ENCODE measurements at places on chromosomes 16 and 17.
A peak's percentile ranks its signal among the peaks of the same experiment; 100 is the strongest.

DNA sequence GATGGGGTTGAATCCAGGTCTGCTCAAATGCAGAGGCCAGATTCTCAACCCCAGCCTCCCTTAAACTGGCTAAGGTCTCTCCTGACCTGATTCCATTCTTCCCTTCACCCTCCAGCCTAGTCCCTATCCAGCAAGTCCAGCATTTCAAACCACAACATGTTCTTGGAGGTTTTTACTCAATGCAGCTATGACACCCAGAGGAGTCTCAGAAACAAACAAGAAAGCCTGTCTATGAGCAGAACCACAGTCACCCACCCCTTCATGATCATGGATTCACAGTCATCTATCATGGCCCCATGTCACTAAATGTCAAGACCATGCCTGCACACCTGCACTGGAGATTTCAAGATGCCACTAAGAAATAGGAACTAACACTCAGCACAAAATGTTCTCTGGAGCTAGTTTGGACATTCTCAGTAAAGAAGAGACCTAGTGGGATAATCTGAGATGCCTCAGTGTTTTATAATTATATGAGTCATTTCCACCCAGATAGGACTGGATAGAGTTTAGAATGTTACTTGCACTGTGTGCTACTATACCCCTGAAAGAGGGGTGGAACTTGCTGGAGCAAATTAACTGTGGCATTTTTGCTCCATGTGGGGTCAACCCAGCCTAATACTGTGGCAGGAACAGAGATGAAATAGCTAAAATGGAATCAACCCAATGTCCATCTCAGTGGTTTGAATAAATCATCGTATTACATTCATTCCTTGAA is 9.5 kb upstream of the METTL22 start:
- no peaks in the 10 kb centered on the region for H3K27me3 ChIP-seq
- DNase-seq, result no peak
- H3K36me3 ChIP-seq, result no peaks in the 10 kb centered on the region
- H3K4me1 ChIP-seq, result peaks cover 3% of the 10 kb centered on the region

DNA sequence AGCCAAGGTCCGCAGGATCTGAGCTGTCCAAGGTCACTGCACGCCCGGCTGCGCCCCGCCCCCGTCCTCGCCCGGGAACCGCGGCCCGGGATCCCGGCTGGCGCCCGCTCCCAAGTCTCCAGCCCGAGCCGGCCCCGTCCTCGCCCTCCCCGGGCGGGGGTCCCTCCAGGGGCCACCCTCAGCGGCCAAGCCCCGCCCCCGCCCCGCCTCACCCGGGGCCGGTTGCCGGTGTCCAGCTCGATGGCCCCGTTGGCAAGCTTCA is 216 bp downstream of the VPS9D1 start:
- no peak for DNase-seq
- H3K4me3 ChIP-seq, result peak overlapping the region; percentile 87
- no peaks in the 10 kb centered on the region for H3K27me3 ChIP-seq

DNA sequence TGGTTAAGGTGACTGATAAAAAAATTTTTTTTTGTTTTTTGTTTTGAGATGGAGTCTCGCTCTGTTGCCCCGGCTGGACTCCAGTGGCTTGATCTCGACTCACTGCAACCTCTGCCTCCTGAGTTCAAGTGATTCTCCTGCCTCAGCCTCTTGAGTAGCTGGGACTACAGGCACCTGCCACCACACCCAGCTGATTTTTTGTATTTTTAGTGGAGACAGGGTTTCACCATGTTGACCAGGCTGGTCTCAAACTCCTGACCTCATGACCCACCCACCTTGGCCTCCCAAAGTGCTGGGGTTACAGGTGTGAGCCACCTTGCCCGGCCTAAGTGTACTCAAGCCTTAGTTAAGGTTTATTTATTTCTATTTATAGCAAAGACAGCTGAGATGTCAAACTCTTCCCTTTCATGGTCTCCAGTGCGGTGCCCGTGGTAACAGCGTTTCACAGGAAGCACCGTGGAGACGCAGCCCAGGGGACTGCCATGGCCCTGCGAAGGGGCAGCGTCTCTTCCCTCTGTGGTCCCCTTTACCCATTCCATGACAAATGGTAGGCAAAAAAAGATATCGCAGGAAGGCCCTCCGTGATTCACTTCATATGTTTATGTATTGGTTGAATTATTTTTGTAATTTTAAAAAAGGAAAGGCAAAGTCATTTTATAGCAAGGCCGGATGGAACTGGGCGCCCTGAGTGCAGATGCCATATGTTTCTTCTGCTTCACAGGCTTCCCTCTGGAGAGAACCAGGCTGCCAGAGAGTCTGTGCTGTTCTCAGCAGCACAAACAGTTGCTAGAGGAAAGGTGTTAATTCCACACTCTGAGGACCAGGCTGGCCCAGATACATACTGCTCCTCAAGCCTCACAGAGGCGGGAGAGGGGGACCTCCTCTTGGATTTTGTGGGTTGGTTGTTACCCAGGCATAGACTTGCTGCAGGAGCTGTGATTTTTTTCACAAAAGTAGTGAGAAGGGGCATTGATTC is 29.2 kb downstream of the DDX19A start:
- H3K36me3 ChIP-seq, result peaks cover 27% of the 10 kb centered on the region
- DNase-seq, result no peak
- H3K4me3 ChIP-seq, result no peak overlapping the region
- peaks cover 15% of the 10 kb centered on the region for H3K4me1 ChIP-seq
- no peak overlapping the region for H3K27ac ChIP-seq
- H3K27me3 ChIP-seq, result no peaks in the 10 kb centered on the region

DNA sequence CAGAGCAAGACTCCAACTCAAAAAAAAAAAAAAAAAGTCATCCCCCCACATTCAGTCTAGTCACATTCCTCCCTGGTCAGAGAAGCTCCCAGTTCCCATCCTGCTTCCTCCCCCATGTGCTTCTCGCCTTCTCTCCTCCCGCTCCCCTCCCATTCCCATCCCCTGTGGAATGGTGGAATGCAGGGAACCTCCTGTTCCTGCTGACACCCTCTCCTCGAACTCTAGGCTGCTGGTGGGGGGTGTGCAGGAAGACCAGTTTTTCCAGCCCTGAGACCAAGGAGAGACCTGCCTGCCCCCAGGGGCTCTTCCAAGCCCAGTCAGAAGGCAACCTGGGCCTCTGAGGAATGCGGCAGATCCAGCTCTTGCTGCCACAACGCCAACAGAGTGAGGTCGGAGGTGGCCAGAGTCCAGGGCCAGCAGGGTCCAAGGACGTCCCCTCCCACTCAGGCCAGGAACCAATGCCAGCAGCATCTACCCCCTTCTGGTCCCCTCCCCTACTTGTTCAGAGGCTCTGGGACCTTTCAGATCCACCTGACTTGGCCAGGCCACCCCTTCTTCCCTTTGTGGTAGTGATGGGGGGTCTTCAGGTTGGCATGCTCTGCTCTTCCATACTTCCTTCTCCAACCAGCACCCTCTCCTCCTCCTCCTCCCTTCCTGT is 39.3 kb upstream of the TAC4 start:
- no peak for DNase-seq
- no peaks in the 10 kb centered on the region for H3K4me1 ChIP-seq
- no peaks in the 10 kb centered on the region for H3K27me3 ChIP-seq

DNA sequence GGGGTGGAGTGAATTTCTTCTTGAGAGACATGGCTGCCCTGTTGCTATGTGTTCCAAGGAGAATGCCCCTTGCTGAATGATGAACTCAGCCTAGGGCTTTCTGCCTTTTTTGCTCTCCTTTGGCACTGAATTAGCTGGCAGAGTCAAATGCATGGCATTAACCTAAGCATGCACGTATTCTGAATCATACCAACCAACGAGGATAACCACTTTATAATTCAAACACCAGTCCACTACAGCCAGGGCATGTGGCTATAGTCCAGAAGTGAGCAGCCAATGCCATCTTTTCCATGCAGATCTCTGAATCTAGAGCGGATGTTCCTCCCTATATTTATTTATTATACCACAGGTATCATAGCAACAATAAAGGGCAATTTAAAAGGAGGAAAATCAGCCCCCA is 15.7 kb downstream of the TMIGD1 start:
- H3K36me3 ChIP-seq, result no peaks in the 10 kb centered on the region
- no peak overlapping the region for H3K27ac ChIP-seq
- H3K4me3 ChIP-seq, result no peak overlapping the region
- DNase-seq, result no peak
- H3K4me1 ChIP-seq, result peaks cover 62% of the 10 kb centered on the region

DNA sequence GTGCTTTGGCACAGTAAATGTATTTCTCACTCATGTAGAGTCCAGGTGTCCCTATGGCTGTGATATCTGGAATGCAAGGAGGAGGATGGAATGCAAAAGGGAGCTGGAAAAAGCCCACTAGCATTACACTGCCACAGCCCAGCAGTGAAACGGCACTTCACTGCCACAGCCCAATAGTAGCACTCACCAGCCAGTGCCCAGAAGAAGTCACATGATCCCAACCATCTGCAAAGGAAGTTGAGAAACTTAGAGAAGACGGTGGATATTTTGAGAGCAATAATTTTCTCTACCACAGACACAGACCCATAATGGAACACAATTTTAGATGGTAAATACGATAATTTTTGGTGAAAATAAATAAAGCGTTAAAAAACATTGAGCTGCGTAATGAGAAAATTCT is 51.8 kb downstream of the C16orf82 start:
- H3K4me3 ChIP-seq, result no peak overlapping the region
- H3K4me1 ChIP-seq, result peaks cover under 1% of the 10 kb centered on the region
- DNase-seq, result no peak
- H3K27ac ChIP-seq, result no peak overlapping the region
- no peaks in the 10 kb centered on the region for H3K36me3 ChIP-seq

DNA sequence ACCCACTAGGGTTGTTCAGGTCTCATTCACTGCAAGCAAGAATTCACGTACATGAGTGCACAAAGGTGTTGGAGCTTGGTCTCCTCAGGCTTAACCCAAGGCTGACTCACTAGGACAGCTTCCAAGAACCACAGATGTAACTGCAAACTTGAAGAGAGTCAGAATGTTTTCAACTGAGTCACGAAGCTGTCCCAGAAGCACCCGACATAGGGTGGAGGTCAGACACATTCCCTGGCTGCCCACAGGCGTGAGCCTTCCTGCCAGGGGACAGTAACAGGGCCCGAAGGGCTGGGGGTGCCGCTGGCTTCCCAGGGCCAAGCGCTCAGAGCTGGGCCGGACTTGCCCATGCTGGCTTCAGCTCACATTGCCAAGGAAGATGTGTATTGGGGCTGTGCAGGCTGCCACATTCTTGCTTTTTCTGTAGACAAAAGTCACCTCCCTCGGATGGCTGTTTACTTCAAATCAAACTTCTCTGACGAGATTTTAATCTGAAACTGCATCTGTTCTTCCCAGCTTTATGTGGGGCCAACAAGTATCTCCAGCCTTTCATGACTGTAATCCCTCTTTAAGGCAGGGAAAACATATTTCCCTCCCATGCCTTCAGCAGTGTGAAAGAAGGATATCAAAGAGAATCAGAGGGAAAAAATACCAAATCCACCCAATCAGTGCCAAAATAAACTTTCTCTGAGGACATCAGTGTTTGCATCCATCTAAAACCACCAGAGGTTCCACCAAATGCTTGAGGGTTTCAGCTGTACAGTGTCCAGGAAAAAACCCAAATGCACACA is 14.3 kb downstream of the CMTM3 start:
- no peak for DNase-seq
- H3K27ac ChIP-seq, result peak overlapping the region; percentile 39
- H3K4me3 ChIP-seq, result no peak overlapping the region
- no peaks in the 10 kb centered on the region for H3K27me3 ChIP-seq
- peaks cover 32% of the 10 kb centered on the region for H3K4me1 ChIP-seq
- H3K36me3 ChIP-seq, result no peaks in the 10 kb centered on the region

DNA sequence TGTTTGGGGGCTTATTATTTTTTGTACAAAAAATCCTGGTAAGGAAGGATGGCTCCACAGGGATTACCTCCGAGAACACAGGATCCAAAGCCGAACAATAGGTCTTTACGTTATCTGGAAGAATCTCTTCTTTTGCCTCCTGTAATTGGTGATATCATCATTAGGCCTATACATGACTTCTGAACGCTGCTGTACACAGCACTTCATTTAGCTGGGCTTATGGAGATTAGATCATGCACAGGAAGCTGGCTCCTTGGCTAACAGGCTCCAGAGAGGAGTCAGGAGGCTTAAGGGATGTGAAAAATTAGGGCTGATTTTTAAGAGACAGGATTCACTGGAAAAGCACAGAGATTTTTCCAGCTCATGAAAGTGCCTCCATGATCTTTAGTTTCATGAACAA is 54.7 kb downstream of the TANGO6 start:
- peaks cover 12% of the 10 kb centered on the region for H3K4me1 ChIP-seq
- DNase-seq, result no peak
- H3K27ac ChIP-seq, result no peak overlapping the region
- H3K27me3 ChIP-seq, result no peaks in the 10 kb centered on the region
- H3K36me3 ChIP-seq, result peaks cover 4% of the 10 kb centered on the region
- no peak overlapping the region for H3K4me3 ChIP-seq

- no peak overlapping the region for H3K4me3 ChIP-seq
- H3K27me3 ChIP-seq, result no peaks in the 10 kb centered on the region
- peaks cover 15% of the 10 kb centered on the region for H3K36me3 ChIP-seq
Observed at GRCh38 chr17:76054112-76054476, 18.2 kb downstream of the SRP68 start.

- no peak overlapping the region for H3K4me3 ChIP-seq
- H3K4me1 ChIP-seq, result no peaks in the 10 kb centered on the region
- no peaks in the 10 kb centered on the region for H3K27me3 ChIP-seq
- no peak for DNase-seq
- H3K36me3 ChIP-seq, result no peaks in the 10 kb centered on the region
- H3K27ac ChIP-seq, result no peak overlapping the region
Observed at GRCh38 chr17:49730785-49731434, 23.1 kb upstream of the SLC35B1 start.

DNA sequence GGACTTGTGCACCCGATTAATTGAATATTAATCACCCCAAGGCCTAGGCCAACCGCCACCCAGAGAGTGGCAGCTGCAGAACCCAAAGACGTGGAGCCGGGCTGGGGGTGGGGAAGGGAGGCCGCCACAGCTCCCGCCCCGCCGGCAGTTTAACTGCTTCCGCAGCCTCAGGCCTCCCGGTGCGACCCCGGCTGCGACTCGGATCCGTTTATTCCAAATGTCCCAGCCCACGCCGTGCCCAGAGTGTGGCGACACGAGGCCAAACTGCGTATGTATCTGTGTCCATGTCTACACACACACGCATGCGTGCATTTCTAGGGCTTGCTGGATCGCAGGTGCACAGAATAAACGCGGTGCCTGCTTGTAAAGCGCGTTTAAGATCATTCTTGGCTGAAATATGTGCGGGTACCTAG is 802 bp upstream of the TOB1 start:
- peak overlapping the region; percentile 96 for H3K27ac ChIP-seq
- peak overlapping the region; percentile 87 for H3K4me3 ChIP-seq
- peak; percentile 88 for DNase-seq
- peaks cover 28% of the 10 kb centered on the region for H3K4me1 ChIP-seq
- no peaks in the 10 kb centered on the region for H3K27me3 ChIP-seq

GRCh38 chr17:55433629-55434422 is 12.2 kb upstream of the MMD start:
- no peaks in the 10 kb centered on the region for H3K27me3 ChIP-seq
- no peak for DNase-seq

Data from Karpas-422 (cell line).